Dermis blood vessel endothelial cell (primary cell): ENCODE measurements at places on chromosomes 5 and 9. TPM values are rescaled to one million over a fixed set of nuclear protein-coding genes. Genes with fewer than 3 reads are reported as not detected.

The CCDC192 gene
- total RNA-seq = not detected in 2 replicates

The TEX48 gene
- not detected in 2 replicates for total RNA-seq

The BTNL8 gene
- 0.17 and 0.19 TPM in 2 replicates for total RNA-seq

The WNK2 gene
- not detected in 2 replicates for total RNA-seq

The PRR16 gene
- not detected in 2 replicates for total RNA-seq

The TEK gene
- 119 and 159 TPM in 2 replicates for total RNA-seq

The KIAA0825 gene
- 1.0 and 1.9 TPM in 2 replicates for total RNA-seq

The RORB gene
- total RNA-seq = under 0.01 and 0.09 TPM in 2 replicates

The PCDHGB1 gene
- total RNA-seq = 1.4 and 1.5 TPM in 2 replicates

The ZNF300 gene
- 6.5 and 6.8 TPM in 2 replicates for total RNA-seq

The C5orf58 gene
- total RNA-seq = not detected in 2 replicates

The GAS1 gene
- 1.4 and 1.5 TPM in 2 replicates for total RNA-seq

The BTNL3 gene
- total RNA-seq = not detected in 2 replicates

The MEIKIN gene
- total RNA-seq = not detected in 2 replicates

The IL11RA gene
- total RNA-seq = 7.0 and 10.4 TPM in 2 replicates

The TEX53 gene
- total RNA-seq = not detected in 2 replicates

The FOXD4 gene
- total RNA-seq = 0.05 and 0.17 TPM in 2 replicates

The NTMT1 gene
- 15.7 and 20.1 TPM in 2 replicates for total RNA-seq

The NFIB gene
- total RNA-seq = 153 and 193 TPM in 2 replicates

The OTP gene
- not detected in 2 replicates for total RNA-seq

The SAXO1 gene
- total RNA-seq = not detected in 2 replicates

The PCDHGC5 gene
- 0.56 and 1.5 TPM in 2 replicates for total RNA-seq

The RANBP17 gene
- total RNA-seq = 8.7 and 16.3 TPM in 2 replicates

The TNFSF8 gene
- total RNA-seq = not detected in 2 replicates

The SPATA6L gene
- total RNA-seq = 2.7 and 8.8 TPM in 2 replicates

The HMGXB3 gene
- 33.2 and 45.9 TPM in 2 replicates for total RNA-seq

The N4BP3 gene
- 43.9 and 49.4 TPM in 2 replicates for total RNA-seq

The PTPRD gene
- 3.2 and 16.1 TPM in 2 replicates for total RNA-seq

The PTGS1 gene
- 2.7 and 3.6 TPM in 2 replicates for total RNA-seq

The EHMT1 gene
- total RNA-seq = 65.3 and 89.3 TPM in 2 replicates

The PCDHA13 gene
- under 0.01 TPM in 1 of 2 replicates, not detected in the other for total RNA-seq

The EPB41L4B gene
- 0.34 and 0.79 TPM in 2 replicates for total RNA-seq

The CARD9 gene
- 0.34 and 1.1 TPM in 2 replicates for total RNA-seq

The BAAT gene
- not detected in 2 replicates for total RNA-seq

The B4GALT7 gene
- total RNA-seq = 31.0 and 35.6 TPM in 2 replicates

The CNTNAP3 gene
- total RNA-seq = 57.2 and 87.2 TPM in 2 replicates

The CD274 gene
- 12.7 and 17.7 TPM in 2 replicates for total RNA-seq

The UGCG gene
- total RNA-seq = 63.8 and 112 TPM in 2 replicates

The IFNK gene
- not detected in 2 replicates for total RNA-seq

The NFIL3 gene
- total RNA-seq = 6.3 and 6.5 TPM in 2 replicates

The ANKDD1B gene
- 0.68 and 1.1 TPM in 2 replicates for total RNA-seq

The SLC36A2 gene
- total RNA-seq = not detected in 2 replicates

The FAM153A gene
- total RNA-seq = not detected in 2 replicates

The RNF130 gene
- total RNA-seq = 61.6 and 69.4 TPM in 2 replicates

The TTLL11 gene
- 4.3 and 5.3 TPM in 2 replicates for total RNA-seq

The AMBP gene
- 0.17 TPM in 1 of 2 replicates, not detected in the other for total RNA-seq

The DOCK2 gene
- total RNA-seq = 0.17 and 0.28 TPM in 2 replicates

The IFNA2 gene
- total RNA-seq = not detected in 2 replicates

The SLC27A6 gene
- 0.14 TPM in 1 of 2 replicates, not detected in the other for total RNA-seq

The PCDHB4 gene
- 0.17 and 0.19 TPM in 2 replicates for total RNA-seq

The SCGB3A2 gene
- total RNA-seq = not detected in 2 replicates

The PHYKPL gene
- total RNA-seq = 42.9 and 44.2 TPM in 2 replicates

The FOXD4L5 gene
- 0.09 TPM in 1 of 2 replicates, not detected in the other for total RNA-seq

The STKLD1 gene
- 0.47 and 1.2 TPM in 2 replicates for total RNA-seq

The PCDHGA8 gene
- 0.74 and 1.4 TPM in 2 replicates for total RNA-seq

The OR1J4 gene
- total RNA-seq = not detected in 2 replicates

The ADAMTS13 gene
- 0.84 and 1.0 TPM in 2 replicates for total RNA-seq

The REEP2 gene
- 0.68 and 1.5 TPM in 2 replicates for total RNA-seq
